ENCODE measurements at places on chromosomes 7 and 10.

- no peak for DNase-seq
Observed at GRCh38 chr10:3749600-3749999, 35.4 kb downstream of the KLF6 start.

GRCh38 chr10:114829160-114829909, 7.8 kb downstream of the FHIP2A start:
- no peak for DNase-seq

GRCh38 chr10:67836488-67836887, 1.5 kb downstream of the DNAJC12 start:
- DNase-seq, result no peak

DNA sequence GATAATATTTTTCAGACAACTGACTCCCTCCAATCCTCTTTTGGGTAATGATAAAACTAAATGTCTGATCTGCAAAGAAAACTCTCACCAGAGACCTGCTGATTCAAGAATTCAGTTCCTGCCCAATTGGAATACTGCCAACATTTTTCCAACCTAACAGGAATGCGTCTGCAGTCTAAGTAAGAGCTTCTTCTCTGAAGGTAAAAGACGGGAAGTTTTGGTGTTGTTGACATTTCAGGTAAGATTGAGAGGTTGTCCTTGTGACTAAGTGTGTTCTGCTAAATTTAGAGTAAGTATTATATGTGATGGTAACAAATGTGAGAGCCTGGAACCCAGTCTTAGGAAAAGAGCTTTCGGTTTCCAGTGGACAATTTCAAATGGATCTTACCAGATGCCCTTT, 17.6 kb downstream of the IFIT5 start:
- no peak for DNase-seq

DNA sequence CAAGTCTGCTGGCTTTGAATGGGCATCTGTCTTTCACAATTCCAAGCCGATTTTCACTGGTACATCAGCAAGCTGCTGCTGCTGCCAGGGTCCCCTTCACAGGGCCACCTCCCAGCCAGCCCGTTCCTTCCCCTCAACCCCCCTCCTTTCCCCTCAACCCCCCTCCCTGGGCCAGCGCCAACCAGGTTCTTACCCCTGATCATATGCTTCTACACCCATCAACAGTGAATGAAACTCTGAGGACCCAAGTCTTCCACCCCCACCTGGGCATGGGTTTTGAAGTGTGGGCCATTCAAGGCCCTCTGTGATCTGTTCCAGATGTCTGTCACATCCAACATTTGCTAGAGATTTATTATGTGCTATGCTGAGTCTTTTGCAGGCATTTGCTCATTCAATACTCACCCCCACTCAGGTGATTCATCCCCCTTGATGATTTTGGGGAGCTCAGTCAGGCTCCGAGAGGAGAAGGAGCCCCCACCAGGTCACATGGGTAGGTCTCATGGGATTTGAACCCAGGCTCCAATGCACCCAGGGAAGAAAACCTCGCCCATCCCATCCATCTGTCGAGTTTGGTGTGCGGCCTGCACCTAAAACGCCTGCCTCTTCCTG, 52.7 kb upstream of the FOXK1 start:
- DNase-seq, result no peak

DNA sequence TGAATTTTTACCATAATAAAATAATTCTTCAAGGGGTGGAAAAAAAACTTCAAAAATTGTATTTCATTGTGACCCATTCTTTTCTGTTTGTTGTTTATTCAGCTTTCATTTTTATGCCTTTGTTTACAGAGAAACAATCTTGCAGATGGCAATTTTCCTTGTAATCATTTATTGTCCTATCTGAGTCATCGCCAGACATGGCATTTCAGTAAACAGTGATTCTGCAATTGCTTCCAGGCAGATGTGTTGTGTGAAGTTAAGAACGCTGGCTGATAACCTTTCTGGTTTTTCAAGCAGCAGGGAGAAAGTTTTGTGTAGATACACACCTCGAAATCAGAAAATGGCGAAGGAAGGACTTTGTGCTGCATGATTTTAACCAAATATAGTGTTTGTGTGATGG, 80.7 kb upstream of the RPA3 start:
- DNase-seq, result no peak

DNA sequence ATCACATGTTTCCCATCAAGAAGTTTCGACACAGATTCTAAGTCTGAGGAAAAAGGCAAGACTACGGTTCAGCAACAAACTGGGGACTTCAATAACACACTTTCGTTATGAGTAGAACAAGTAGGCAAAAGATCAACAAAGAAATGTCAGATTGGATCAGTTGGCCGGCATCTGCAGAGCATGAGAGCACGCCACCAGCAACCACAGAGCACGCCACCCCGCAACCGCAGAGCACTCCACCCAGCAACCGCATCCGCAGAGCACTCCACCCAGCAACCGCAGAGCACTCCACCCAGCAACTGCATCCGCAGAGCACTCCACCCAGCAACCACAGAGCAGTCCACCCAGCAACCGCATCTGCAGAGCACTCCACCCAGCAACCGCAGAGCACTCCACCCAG, 89.7 kb upstream of the FAM20C start:
- DNase-seq, result no peak

- DNase-seq, result no peak
Observed at GRCh38 chr7:53475776-53476175, 440.3 kb downstream of the POM121L12 start.

- no peak for DNase-seq
Observed at GRCh38 chr7:157470701-157471131, 133.9 kb downstream of the DNAJB6 start.

DNA sequence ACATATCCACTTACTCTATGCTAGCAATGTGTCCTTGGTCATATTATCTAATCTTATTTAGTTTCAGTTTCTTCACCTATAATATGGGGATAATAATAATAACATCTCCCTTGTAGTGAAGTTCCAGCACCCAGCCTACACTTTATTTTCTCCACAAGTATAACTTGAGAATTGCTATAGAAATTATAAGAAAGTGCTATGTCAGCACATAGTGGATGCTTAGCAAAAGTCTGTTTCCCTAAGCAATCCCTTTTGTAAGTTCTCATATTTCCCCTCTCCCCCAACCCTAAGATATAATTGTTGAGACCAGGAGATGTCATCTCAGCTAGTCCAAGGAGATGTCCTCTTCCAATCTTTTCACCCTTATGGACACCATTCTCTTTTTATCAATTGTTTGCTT, 5.8 kb upstream of the TRUB1 start:
- DNase-seq, result no peak

- DNase-seq, result no peak
Observed at GRCh38 chr7:38940774-38941173, 31.8 kb upstream of the VPS41 start.

GRCh38 chr7:43868681-43869005, 674 bp downstream of the MRPS24 start:
- DNase-seq, result no peak

DNA sequence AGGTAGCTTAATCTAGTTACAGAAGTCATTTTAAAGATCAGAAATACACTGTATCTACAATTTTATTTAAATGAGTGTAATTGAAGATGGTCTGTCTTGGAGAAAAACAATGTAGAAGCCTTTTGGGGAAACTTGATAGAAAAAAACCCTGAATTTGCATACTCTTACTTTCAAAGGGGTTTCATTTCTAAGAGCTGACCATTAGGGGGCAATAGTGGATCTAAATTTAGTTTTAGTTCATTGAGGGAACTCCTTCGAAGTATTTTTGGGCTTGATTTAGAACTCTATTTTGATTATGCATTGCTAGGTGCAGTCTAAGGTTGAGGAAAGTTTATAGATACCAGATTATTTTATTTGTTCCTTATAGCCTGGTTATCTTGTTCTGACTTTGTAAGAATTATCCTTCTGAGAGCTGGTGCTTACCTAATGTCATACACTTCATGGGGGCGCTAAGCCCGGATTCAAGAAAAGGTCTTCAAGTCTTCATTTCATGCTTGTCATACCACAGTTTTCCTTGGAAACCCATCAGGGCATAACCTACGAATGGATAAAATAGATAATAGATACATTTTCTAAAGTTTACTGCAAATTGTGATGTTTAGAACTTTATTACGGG, 69.1 kb upstream of the MXI1 start:
- no peak for DNase-seq

DNA sequence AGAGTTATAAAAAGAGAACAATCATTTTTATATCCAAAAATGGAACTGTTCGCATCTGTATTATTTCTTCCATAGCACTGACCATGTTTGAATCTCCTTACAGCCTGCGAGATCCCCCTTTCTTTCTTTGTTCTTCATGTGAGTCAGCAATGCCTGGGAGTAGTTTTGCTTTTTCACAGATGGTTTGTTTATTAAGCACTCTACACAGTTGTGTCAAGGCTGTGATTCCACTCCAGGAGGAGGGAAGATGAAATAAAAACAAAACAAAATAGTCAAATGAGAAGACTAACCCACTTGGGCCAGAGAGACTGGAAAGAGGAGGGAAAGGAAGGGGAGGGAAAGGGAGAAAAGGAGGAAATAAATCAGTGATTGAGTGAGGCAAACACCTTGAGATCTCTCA, 7.8 kb downstream of the LIPF start:
- no peak for DNase-seq

DNA sequence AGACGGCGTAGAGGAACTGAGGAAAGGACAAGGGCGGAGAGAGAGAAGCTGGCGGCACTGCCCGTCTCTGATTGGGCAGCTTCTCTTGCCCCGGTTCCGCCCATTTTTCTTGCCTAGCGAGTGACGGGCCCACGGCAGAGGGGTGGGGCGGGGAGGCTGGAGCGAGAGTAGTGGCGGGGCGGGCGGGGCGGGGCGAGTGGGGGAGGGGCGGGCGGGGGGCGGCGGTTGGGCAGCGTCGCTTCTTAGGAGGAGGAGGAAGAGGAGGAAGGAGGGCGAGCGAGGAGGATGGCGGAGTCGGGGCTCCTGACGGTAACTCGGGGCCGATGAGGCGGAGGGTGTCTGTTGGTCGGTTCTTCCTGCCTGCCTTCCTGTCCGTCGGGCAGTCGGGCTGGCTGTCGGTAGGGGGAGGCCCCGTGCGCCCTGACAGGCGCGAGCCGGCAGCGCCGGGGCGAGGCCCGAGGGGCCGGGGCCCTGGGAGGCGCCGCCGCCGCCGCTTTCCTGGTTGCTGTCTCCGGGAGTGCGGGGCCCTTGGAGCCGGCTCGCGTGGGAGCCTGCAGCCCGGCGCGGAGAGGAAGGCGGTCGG, at the start of gene SHOC2:
Gene SHOC2 (plus strand): TSS at position 256 of the 583 bp plus-strand sequence. CDS start 44,755 bp downstream, outside the sequence.
- DNase-seq, result peak; percentile 97

DNA sequence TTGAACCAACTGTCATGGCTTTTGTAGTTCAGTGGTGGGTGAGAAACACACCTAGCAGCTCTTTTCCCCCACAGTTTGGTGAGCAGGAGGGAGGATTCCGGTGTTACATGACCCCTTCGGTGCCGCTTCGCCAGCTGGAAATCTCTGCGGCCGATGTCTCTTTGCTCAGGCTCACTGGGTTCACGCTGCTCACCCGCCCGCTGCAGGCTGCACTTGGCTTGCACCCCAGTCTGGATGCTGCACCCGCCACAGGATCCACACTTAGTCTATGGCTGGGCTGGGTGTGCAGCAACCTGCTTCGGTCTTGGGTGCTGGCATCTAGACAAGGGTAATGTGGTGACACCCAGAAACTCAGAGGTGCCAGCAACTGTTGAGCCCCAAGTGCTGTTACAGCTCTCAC, 191.8 kb downstream of the PON1 start:
- no peak for DNase-seq

GRCh38 chr10:88389456-88389855, 193.7 kb downstream of the RNLS start:
- DNase-seq, result no peak

- DNase-seq, result no peak
Observed at GRCh38 chr7:50653981-50654425, 88.8 kb upstream of the DDC start.

DNA sequence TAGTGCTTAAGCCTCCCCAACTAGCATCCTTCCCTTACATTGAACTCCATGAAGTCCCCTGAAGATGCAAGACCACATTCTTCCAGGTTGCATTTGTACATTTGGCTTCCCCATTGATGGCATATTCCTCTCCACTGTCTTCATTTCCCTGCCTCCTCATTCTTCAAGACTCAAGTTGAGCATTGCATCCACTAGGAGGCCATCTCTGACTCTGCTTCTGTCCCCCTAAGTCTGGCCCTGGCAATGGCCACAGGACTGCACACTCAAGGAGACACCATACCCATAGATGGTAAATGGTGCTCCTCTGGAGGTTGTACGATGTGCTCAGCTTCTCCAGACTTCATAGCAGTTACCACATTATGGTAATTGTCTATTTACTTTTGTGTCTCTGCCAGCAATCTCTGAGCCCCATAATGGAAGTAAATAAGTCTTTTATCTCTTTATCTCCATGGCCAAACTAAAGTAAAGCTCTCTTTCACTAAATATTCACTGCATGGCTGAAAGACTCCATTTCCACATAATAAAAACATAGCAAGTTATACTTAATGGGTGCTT, 112.6 kb downstream of the PTPRZ1 start:
- no peak for DNase-seq

All from mesothelial cell of epicardium (in vitro differentiated cells).